IPS DF 6.9 (cell line): ENCODE measurements at places on chromosomes 1 and 21.

DNA sequence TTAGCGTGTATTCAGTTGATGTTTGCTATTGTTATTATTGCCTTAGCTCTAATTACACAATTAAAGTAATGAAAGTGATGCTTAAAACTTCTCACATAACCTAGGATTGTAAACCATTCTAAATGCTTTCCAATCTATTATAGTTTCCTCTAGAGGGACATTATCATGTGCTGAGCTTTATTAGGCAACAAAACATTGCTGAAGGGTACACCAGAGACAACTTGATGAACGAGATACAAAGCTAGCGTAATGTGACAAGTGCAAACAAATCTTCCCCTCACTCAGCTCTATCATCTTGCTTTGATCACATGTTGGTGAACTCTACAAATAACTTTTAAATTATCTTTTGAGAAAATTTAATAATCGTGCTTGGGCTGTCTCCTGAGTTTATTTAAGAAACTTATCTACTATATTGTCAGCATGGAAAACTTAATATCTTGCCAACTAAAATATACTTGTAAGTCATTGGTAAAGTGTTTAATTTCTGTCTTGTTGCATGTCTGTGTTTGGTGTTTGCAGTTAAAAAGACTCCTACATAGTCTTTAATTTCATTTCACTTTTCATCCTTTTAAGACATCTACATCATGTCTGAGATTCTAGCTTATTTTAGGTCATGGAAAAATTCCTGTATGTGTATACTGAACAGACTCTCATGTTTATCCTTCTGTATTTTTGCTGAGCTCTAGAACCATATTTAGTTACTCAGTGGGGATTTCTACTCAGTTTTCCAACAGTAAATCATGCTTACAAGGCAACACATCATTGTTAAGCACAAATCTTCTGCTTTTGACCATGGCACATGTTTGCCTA is 104.2 kb upstream of the ADAMTS5 start:
- DNase-seq = no peak

- no peak for DNase-seq
Measured at GRCh38 chr1:118982821-118983557, 5.2 kb downstream of the TBX15 start.

- no peak for DNase-seq
Measured at GRCh38 chr1:115671176-115671934, 29.6 kb downstream of the VANGL1 start.

- DNase-seq = peak; percentile 27
Measured at GRCh38 chr1:206734499-206735142, 36.0 kb upstream of the IL19 start.

GRCh38 chr21:25764065-25764464 is 29.3 kb downstream of the GABPA start:
- no peak for DNase-seq

DNA sequence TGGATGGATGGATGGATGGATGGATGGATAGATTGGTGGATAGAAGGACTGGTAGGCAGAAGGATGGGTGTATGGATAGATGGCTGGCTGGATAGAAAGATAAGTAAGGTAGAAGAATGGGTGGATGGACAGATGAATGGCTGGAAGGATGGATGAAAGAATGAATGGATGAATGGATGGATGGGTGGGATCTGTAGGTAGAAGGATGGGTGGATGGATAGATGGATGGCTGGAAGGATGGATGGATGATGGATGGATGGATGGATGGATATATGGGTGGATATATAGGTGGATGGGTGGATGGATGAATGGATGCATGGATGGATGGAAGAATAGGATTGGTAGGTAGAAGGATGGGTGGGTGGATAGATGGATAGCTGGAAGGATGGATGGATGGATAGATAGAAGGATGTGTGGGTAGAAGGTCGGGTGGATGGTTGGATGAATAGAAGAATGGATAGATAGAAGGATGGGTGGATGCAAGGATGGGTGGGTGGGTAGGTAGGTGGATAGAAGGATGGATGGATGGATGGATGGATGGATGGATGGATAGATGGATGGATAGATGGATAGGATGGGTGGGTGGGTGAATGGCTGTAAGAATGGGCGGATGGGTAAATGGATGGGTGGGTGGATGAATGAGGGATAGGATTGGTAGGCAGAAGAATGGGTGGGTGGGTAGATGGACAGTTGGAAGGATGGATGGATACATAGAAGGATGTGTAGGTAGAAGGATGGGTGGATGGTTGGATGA is 7.5 kb downstream of the MASP2 start:
- no peak for DNase-seq

GRCh38 chr1:27940297-27940696 is 5.5 kb downstream of the SMPDL3B start:
- no peak for DNase-seq

DNA sequence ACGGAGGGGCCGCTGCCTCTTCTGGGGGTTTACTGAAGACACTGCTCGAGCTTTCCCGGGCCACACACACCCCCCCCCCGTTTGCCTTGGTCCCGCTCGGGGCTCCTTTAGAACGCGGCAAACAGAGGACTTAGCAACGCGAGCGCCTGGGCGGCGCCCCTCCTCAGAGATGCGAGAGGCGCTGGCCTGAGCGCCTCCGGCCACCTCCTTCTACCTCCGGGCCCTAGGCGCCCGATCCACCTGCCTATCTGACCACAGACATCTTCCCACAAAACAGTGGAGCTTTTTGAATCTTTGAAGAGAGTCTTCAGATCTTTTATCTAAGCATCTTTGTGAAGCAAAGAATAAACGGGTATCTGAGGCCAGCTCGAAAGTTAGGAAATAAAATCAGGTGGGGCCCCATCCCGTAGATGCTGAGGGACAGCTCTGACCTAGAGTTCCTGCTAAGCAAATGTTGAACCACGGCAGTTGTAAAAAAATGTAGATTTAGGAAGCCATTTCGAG is 436 bp upstream of the TTLL7 start:
- peak; percentile 37 for DNase-seq

GRCh38 chr21:38303300-38303699 is 46.5 kb downstream of the KCNJ15 start:
- no peak for DNase-seq

DNA sequence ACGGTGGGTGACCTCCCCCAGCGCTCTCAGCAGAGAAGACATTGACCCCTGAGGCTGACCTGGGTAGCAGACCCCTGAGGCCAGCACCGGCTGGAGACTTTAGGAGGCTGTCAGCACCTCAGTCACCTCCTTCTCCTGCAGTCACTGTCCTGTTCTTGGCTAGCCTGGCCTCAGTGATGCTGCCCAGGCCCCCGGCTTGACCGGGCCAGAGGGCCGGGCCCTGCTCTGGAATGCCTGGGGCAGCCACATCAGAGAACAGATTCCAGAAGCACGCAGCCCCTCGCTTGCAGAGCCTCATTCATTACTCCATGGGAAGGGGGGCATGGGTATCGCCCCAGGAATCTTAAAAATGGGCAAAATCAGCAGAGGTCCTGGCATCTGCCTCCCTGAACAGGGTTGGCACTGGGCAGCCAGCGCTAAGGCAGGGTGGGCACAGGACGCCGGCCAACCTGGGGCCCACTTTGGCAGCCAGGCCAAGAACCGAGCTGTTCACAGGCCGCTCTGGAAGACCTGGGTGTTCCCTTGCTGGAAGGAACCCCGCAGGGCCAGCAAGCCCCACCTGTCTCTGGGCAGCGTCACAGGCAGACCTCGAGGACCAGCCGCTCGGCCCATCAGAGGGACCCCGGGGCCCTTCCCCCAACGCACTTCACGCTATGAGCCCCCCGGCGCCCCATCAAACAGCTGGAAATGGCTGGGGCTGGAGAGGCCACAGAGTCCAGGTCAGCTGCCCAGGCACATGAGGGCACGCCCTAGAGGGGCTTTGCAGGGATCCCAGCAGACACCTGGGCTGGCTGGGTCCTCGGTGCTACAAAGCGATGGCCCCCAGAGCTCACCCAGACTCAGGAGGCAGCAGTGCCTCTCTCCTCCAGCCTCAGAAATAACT is 45.1 kb downstream of the MEGF6 start:
- DNase-seq = no peak

DNA sequence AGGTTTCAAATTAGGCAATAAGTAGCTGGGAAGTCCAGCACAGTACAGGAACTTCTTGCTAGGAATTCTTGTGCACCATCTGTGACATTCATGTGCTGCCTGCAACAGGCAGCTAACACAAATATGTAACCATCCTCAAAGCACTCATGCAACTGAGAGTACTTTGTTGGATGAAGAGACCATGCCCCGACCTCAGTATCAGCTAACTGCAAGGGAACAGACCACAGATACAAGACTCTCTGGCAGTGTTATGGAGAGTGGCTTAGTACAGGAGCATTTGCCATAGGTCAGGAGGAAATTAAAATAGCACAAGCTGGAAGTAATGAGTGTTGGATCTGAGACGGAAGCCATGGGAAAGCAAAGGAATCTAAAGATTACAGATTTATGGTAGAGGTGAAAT is 123.6 kb downstream of the LRRC53 start:
- DNase-seq = no peak

DNA sequence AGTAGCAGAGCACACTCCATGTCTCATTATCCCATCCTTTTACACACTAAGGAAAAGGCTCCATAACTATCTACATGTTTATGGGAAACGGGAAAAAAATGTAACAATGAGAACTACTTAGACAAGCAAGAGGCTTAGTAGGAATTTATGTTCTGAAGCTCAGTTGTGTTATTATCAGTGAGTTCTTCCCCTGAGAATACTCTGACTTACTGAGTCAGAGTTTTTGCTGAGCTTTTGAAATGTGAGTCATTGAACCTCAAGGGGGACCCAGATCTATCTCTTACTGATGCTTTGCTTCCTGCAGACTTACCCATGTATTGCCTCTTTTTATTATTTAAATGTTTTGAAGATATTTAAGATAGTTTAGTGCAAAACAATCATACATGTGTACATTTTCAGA is 20.1 kb downstream of the CFHR5 start:
- DNase-seq = no peak

GRCh38 chr1:207495801-207496792 is at the start of gene CR1:
Gene CR1 (plus strand): TSS chr1:207496157. CDS start chr1:207496268, 111 bp downstream.
- no peak for DNase-seq

- DNase-seq = no peak
Measured at GRCh38 chr1:54168206-54168965, 15.6 kb upstream of the CDCP2 start.

GRCh38 chr1:28782011-28782410 is 30.0 kb upstream of the OPRD1 start:
- no peak for DNase-seq

DNA sequence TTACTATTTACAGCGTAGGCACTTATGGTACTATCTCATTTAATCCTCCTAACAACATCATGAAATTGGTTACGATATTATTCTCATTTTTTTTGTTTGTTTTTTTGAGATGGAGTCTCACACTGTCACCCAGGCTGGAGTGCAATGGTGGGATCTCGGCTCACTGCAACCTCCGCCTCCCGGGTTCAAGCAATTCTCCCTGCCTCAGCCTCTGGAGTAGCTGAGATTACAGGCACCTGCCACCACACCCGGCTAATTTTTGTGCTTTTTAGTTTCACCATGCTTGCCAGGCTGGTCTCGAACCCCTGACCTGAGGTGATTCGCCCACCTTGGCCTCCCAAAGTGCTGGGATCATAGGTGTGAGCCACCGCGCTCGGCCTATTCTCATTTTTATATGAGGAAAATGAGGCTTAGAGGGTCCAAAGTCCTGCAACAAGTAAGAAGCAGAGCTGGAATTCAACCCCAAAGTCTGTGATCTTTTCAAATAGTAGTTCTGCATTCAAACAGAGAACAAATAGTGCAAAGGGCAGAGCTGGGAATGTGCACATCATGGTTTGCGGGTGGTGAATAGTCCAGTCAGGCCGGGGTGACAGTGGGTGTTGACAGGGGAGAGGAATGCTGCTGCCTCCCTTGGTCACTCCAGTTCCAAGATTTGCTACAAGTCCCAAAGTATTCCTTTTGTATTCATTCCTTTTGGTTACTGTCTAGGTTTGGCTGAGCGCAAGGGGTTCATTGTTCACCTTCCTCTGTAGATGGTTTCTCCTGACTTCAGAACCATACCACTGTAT is 4.6 kb downstream of the PRUNE1 start:
- DNase-seq = no peak

DNA sequence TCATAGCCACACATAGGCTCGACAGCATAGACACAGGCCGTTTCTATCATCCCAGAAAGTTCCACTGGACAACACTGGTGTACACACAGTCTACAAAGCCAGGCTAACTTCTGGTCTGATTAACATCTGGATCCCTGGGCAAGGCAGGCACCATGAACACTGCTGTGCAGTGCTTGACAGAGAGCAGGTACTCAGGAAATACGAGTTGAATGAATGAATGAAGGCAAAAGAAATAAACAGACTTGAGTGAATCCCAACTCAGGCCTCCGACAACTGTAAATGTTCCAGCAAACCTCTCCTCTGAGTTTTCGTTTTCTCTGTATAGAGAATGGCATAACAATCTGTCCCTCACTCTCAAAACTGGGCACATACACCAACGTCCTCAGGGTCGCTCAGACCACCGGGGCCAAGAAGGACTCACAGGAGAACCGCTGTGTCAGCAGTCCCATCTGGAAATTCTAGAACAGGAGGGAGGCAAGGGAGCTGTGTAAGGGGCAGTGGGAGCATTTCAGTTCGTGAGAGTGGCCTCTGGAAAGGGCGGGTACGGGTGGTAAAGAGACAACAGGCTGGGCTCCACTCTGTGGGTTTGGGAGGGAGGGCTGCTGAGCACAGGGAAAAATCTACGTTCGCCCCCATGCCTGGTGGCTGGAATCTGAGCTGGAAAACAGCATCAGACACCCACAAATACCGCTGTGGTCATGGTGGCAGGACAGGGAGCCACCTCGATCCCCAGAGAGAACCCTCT is 15.1 kb upstream of the ECE1 start:
- DNase-seq = no peak

DNA sequence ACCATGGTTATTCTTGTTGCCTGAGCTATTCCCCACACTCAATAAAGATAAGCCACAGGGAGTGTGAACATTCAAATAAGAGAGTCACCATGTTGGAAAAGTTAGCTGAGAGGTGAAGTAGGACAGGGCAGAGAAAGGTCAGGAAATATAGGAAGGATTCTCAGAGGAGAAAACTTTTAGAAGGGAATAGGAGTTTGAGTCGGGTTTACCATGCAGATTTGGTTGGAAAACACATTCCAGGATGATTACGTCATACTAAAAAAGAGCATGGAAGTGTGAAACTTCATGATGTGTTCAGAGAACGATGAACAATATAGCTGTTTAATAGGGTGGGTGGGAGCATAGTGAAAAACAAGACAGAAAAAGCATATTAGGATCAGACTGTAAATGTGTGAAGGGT is 1125.3 kb upstream of the ADGRL2 start:
- no peak for DNase-seq

- DNase-seq = no peak
Measured at GRCh38 chr1:229326601-229327000, 16.2 kb downstream of the CCSAP start.

DNA sequence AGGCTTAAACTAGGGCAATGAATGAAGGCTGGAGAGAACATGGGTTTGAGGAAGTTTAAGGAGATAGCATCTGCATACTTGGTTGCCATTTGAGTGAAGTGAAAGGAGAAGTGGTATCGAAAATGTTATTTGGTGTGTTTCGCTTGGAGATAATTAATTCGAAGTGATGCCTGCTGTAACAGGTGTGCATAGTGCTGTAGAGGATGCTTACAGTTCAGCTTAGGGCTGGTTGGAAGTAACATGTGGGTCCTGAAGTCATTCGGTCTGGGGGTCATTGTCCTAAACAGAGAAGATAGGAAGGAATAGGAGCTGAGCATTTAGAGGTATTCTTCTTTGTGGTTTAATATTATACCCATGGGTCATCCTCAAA is 301 bp upstream of the NUDT17 start:
- no peak for DNase-seq

- DNase-seq = no peak
Measured at GRCh38 chr1:165899461-165899941, 72.1 kb downstream of the UCK2 start.

GRCh38 chr1:112232848-112233247 is 163.2 kb upstream of the CTTNBP2NL start:
- DNase-seq = no peak

- no peak for DNase-seq
Measured at GRCh38 chr1:29279951-29280391, 43.6 kb downstream of the PTPRU start.
